ENCODE measurements at places on chromosomes 12 and 14. TPM values are rescaled to one million over a fixed set of nuclear protein-coding genes. Genes with fewer than 3 reads are reported as not detected.

Gene HSPB8
- 12.9 TPM for total RNA-seq

DNA sequence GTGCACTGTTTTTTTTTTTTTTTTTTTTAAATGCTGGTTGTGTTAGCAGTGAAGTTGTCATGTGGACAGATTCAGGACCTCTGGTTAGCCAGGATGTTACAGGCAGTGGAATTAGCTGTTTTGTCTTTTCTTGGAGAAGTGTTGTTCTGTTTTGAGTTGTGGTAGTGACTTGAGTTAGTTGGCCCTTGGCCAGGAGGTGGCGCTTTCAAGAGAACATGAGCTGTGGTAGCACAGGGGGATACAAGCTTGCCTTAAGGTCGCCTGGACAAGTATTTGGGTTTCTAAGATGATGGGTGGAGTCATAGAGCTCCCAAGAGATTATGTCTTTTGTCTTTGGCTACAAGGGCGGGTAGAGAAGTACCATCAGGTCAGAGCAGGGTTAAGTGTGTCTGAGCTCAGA is 33.3 kb upstream of the CCDC198 start:
- H3K36me3 ChIP-seq: no peaks in the 10 kb centered on the region
- no peaks in the 10 kb centered on the region for H3K27me3 ChIP-seq
- no peak overlapping the region for H3K27ac ChIP-seq
- H3K4me3 ChIP-seq: no peak overlapping the region
- H3K4me1 ChIP-seq: no peaks in the 10 kb centered on the region
- DNase-seq: no peak

GRCh38 chr14:61233436-61233956 is 47.6 kb downstream of the TMEM30B start:
- no peaks in the 10 kb centered on the region for H3K36me3 ChIP-seq
- H3K4me1 ChIP-seq: peaks cover 7% of the 10 kb centered on the region
- H3K27me3 ChIP-seq: no peaks in the 10 kb centered on the region
- no peak overlapping the region for H3K27ac ChIP-seq
- no peak for DNase-seq

GRCh38 chr12:265096-265495 is 2.5 kb upstream of the SLC6A13 start:
- no peaks in the 10 kb centered on the region for H3K36me3 ChIP-seq
- H3K27me3 ChIP-seq: peaks cover 28% of the 10 kb centered on the region
- H3K27ac ChIP-seq: no peak overlapping the region
- peaks cover 6% of the 10 kb centered on the region for H3K4me1 ChIP-seq
- no peak for DNase-seq

Gene AACS
- 22.0 TPM for total RNA-seq

- no peaks in the 10 kb centered on the region for H3K27me3 ChIP-seq
- peak; percentile 58 for DNase-seq
- peak within 1 kb of the TSS; percentile 18 for H3K27ac ChIP-seq
- no peak within 1 kb of the TSS for H3K4me3 ChIP-seq
- peaks cover 9% of the 10 kb centered on the region for H3K4me1 ChIP-seq
- peaks cover 27% of the 10 kb centered on the region for H3K36me3 ChIP-seq
Observed at GRCh38 chr12:121917950-121918678, at the start of gene CFAP251. TSS of gene CFAP251 (plus strand) at chr12:121918592. CDS start at chr12:121921306, 2,714 bp downstream.

Data from IMR-90 (cell line).